Fibroblast of gingiva (primary cell): ENCODE measurements at places on chromosomes 13 and 19.
A peak's percentile ranks its signal among the peaks of the same experiment; 100 is the strongest.

GRCh38 chr19:3443840-3444694 lies 36.3 kb downstream of the SMIM24 start:
- peak; percentile 48 for DNase-seq

DNA sequence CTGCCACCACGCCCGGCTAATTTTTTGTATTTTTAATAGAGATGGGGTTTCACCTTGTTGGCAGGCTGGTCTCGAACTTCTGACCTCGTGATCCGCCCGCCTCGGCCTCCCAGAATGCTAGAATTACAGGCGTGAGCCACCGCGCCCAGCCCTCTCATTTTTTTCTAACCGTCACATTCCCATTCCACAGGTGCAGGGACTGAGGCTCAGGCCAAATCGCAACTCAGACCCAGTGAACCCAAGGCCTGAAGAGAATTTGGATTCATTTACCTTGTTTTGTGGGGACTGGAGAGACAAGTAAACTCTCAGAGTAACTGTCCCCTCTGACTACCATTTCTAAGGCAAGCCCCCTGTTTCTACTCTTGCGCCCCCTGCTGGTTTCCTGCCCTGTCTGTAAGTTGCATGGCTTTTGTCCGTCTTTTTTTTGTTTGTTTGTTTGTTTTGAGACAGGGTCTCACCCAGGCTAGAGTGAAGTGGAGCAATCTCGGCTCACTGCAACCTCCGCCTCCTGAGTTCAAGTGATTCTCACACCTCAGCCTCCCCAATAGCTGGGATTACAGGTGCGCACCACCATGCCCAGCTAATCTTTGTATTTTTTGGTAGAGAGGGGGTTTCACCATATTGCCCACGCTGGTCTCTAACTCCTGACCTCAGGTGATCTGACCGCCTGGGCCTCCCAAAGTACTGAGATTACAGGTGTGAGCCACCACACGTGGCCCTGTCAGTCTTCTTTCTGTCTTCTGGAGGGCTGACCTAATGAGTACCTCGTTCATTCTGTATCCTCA lies 2.3 kb upstream of the STRN4 start:
- DNase-seq, result peak; percentile 28

- DNase-seq, result no peak
These were observed 72.3 kb downstream of the KCTD12 start for GRCh38 chr13:76813891-76814290.

GRCh38 chr13:31653730-31654129 lies 85.6 kb upstream of the RXFP2 start:
- DNase-seq, result no peak
